ENCODE measurements at places on chromosomes 6 and 20.

- DNase-seq: no peak
Observed at GRCh38 chr20:32832664-32833063, 12.9 kb downstream of the MAPRE1 start.

- no peak for DNase-seq
Observed at GRCh38 chr6:170456334-170456733, 96.8 kb downstream of the PSMB1 start.

DNA sequence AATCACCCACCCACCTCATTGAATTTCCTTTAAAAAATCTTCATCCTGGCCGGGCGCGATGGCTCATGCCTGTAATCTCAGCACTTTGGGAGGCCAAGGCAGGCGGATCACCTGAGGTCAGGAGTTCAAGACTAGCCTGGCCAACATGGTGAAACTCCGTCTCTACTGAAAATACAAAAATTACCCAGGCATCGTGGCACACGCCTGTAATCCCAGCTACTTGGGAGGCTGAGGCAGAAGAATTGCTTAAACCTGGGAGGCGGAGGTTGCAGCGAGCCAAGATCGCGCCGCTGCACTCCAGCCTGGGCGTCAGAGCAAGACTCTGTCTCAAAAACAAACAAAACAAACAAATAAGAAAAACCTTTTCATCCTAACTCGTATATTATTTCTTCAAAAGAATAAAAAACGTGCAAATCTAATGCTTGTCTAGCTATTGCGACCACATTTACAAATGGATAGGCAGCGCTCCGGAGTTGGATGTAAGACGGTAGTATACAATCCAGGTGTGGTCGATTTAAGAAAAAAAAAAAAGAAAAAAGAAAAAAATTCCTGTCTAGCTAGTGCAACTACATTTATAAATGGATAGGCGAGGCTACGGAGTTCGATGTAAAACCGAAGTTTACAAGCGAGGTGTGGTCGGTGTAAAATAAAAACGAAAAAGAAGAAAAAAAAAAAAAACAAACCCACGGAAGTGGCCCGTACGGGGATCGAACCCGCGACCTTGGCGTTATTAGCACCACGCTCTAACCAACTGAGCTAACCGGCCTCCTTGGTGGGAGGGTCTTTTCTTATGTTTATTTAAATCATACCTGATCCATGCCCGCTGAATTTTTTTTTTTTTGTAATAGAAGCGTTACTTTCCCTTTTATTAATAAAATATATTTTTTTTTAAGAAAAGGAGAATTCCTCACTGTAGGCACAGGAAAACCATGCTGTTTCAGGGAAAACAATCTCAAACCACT lies 70.7 kb upstream of the PRSS16 start:
- DNase-seq: peak; percentile 67

DNA sequence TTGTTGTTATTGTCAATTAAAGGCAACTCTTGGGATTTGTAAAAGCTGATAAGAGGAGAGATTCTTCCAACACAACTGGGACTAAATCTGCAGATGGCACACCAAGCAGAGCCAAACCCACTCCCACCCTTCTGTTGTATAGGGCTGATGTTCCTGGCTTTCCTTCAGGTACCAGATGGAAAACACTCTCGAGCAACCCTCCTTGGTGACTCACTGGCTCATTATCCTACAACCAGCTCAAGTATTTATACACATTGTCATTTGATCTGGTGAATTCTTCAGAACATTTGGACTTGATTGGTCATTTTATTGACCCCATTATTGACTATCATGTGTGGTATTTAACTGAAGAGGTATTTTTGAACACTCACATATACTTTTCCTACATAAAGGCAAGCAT lies 190.3 kb upstream of the PCSK2 start:
- DNase-seq: no peak

- no peak for DNase-seq
Observed at GRCh38 chr20:61544910-61545889, 293.1 kb downstream of the CDH4 start.

DNA sequence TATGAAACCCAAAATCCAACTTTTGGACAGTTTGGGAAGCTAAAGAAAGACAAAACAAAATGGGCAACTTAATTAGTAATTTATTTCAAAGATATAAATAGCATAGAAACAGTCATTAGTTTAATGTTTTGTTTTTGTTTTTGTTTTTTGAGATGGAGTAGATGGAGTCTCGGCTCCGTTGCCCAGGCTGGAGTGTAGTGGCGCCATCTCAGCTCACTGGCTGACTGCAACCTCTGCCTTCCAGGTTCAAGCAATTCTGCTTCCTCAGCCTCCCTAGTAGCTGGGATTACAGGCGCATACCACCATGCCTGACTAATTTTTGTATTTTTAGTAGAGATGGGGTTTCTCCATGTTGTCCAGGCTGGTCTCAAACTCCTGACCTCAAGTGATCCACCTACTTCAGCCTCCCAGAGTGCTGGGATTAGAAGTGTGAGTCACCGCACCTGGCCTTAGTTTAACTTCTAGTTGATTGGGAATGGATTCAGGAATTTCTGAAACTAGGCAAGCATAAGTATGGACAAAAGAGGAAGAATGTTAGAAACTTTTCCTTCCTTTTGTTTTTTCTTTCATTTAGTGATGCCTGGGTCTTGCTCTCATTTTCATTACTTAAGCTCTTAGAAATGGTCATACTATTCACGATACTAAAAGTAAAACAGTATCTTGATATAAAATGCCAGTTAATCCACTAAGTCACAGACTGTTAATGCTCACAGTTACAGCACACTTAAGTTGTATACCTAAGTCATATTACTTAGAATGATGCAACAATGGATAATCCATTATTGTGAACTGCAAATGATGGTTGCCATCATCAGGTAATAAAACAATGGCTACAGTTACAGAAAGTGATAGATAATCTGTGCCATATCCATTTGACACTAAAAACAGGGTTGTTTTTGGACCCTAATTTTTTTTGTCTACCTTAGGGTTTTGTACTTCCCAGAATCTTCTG lies 8.2 kb downstream of the SENP6 start:
- DNase-seq: no peak

- peak; percentile 63 for DNase-seq
Observed at GRCh38 chr6:16205377-16206144, 32.8 kb upstream of the GMPR start.

- DNase-seq: no peak
Observed at GRCh38 chr6:145656128-145656527, 79.2 kb downstream of the EPM2A start.

GRCh38 chr6:36659271-36659670 lies 19.2 kb upstream of the CDKN1A start:
- DNase-seq: no peak

DNA sequence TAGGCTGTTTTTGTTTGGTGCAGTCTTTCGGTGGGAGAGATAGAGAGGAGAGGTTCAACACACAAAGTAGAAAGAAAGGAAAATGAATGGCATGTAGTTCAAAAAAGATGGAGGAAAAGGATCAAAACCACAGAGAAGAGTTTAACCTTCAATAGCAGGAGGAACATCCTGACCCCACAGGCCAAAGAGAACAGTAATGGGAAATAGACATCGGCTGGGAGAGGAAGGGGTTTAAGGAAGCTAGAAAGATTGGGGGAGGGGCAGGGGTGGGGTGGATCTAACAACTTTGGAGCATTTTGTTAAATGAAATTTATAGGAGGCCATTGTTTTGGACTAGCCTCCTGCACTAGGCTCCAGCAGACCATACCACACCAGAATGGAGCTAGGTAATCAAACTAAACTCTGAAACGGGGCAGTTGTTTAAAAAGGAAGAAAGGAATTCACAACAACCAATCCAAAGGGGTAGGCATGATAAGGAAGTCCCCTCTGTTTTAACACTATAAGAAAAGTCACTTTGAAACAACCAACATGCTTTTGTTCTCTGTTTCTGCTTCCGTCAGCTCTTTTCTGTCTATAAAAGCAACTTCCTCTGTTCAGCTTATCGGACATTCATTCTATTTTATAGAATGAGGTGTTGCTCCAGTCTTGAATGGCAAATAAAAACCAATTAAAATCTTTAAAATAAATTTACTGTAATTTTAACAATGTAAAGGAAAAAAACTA lies 82.6 kb downstream of the EPB41L2 start:
- DNase-seq: no peak

- DNase-seq: no peak
Observed at GRCh38 chr6:170172825-170173256, 118.0 kb downstream of the DLL1 start.
